ENCODE measurements at places on chromosomes 7 and 10.

- DNase-seq: no peak
Observed at GRCh38 chr10:118163217-118163616, 116.5 kb upstream of the RAB11FIP2 start.

DNA sequence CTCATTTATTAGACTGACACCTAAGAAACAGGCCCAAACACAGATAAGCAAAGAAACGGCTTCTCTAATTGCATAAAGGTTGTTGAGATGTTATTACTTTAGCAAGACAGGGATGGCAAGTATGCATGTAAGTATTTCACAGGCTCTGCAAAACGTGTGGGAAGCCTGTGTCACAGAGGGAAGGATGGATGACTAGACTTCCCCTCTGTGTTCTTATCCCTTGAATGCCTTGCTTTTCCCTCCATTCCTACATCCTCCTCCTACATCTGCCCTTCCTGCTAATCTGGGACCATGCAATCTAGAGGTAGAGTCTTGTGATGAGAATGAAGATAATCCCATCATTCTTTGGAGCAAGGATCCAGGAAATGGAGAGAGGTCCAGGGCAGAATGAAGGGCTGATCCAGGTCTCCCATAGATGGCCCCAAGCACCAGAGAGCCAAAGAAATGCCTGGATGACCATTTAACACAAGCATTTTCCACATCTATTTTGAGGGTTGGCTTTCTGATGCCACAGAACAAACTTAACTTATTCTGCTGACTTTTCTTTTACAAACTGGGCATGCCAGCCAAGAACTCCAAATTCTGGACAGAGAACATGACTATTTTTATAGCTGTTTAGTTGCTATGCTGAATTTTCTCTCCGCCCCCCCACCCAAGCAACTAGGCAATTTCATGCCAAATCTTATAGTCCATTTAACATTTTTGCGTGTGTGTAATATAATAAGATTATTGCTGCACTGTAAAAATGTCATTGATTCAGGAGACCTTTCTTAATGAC lies 48.1 kb downstream of the NRP1 start:
- DNase-seq: no peak

- DNase-seq: no peak
Observed at GRCh38 chr7:113548561-113548960, 370.2 kb downstream of the PPP1R3A start.

- no peak for DNase-seq
Observed at GRCh38 chr7:104012835-104013234, 23.4 kb upstream of the RELN start.

- no peak for DNase-seq
Observed at GRCh38 chr10:120749856-120750566, 101.2 kb upstream of the WDR11 start.

GRCh38 chr10:88792661-88793060 lies 9.9 kb upstream of the LIPM start:
- DNase-seq: no peak

GRCh38 chr10:12934777-12935176 lies 66.7 kb downstream of the CCDC3 start:
- DNase-seq: no peak

DNA sequence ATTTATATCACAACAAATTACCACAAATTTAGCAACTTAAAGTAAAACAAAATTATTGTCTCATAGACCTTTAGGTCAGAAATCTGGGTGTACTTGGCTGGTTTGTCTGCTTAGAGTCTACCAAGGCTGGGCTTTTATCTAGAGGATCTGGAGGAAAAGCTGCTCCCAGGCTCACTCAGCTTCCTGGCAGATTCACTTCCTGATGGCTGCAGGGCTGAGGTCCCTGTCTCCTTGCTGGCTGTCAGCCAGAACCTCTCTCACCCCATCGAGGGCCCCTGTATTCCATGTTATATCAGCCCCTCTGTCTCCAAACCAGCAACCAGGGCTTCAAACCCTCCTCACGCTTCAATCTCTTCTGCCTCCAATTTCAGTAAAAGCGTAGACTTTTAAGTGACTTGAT lies 734.9 kb downstream of the NRG3 start:
- DNase-seq: no peak

DNA sequence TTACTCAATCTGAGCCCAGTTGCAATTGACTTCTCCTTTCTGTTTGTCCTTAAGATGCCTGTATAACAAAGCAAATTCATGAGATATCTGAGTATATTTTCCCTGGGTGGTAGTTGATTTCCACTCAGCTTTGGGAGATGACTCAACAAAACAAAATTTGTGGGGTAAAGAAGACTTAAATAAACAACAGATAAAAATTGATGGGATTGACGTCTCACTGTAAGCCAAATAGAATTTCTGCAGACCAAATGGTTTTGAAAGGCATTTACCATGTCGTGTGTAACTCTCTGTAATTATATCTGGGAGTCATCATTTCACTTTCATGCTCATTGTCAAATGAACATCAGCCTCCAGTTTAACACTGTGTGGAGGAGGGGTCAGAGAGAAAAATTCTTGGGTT lies 255.4 kb upstream of the MYO3A start:
- DNase-seq: no peak

GRCh38 chr10:124963866-124964720 lies 22.2 kb downstream of the ZRANB1 start:
- DNase-seq: no peak

GRCh38 chr7:30159698-30160143 lies 24.9 kb downstream of the MTURN start:
- no peak for DNase-seq

All from H1 (cell line).